ENCODE measurements at places on chromosomes 5 and 9.
A peak's percentile ranks its signal among the peaks of the same experiment; 100 is the strongest.

DNA sequence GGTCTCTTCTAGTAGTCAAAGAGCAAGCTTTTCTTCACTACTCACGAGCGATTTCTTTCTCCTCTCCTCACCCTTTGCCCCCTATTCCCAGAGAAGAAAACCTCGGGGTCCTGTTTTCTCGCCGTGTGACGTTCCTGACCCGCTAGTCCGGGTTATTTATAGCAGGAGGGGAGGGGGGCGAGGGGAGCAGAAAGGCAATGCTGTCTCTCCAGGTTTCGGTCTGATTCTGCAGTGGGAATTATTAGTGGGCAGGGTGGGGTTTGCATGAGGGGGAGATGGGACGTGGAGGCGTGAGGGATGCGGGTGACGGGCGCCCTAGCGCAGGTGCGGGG, 847 bp upstream of the GABRB2 start:
- DNase-seq: no peak

DNA sequence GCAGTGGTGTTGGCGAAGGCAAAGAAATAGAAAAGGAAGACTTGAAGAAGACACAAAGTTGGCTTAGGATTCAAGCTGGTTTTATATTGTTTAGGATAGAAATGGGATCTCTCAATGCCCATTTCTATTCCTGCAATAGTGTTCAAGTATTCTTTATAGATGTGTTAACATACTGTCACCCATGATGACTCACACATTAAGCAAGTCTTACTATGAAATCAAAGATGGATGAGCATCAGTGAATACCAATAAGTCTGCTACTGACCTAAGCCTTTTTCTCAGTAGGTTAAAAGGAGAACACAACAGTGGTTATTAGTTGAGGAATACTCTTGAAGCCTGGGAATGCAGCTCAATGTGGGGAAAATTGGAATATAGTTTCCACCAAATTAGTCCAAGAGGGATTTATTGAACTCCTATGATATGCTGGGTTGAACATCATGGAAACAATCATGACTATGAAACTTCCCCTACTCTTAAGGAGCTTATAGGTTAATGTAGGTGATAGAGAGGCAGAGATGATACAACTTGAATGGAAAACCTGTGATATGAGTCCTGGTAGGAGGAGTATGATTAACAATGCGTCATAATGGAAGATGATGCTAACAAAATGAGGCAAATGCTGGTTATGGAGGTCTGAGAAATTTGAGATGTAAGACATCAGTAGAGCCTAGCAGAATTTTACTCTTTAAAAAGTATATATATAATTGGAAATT, 417.1 kb upstream of the DAP start:
- DNase-seq: no peak

DNA sequence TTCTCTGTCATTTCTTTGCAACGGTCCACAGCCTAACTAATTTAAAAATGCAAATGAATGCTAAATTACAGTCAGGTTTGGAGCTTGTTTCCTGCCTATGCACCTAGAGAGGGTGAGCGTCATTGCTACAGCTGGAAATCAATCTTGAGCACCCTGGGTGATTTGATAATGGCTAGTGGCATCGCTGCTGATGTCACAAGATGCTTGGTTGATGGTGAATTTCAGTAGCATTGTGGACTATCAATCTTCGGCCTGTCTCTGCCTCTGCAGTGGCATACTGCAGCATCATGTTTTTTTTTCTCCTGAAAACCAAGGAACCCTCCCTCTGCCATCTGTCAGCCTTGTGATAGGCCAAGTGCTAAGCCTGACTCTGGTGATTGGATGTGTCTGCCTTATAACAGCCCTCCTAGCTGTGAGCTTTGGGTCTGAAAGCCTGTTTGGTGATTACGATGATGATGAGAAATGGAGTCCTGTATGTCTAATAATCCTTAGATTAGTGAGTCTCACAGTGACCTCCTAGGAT, 75.3 kb downstream of the NMUR2 start:
- DNase-seq: no peak

DNA sequence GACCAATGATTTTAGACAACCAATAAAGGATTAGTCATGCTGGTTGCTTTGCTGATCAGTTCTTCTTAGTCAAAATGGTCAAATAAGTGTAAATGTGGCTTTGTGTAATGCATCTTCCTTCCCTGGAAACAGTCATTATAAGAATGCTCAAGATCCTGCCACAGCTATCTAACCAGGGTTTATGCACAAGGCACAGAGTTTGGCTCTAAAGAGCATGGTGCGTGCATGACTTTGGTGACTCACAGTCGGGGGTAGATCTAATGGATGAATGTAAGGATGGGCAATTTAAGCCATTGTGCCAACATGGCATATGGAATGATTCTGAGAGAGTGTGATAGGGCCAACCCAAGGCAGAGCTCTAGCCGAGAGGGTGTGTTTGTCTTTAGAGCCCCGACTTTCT, 6.5 kb downstream of the LIX1 start:
- no peak for DNase-seq

DNA sequence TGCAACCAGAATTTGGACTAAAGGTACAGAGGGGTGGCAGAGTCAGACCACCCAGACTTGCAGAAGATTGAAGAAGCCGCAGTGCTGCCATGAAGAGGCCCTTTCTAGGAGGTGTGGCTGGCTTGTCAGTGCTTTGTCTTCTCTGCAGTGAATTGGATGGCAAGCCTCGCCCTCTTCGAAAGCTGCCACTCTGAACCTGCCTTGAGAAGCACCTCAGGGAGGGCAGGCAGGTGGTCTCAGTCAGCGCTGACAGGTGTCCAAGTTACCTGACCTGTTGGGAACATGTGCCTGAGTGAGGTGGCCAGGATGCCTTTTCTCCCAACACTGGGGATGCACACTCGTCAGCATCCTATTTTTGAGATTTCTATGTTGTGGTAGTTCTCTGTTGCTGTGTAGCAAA, 6.2 kb downstream of the TENT4A start:
- DNase-seq: no peak

GRCh38 chr5:172597755-172598155, 43.3 kb upstream of the NEURL1B start:
- no peak for DNase-seq

- peak; percentile 58 for DNase-seq
Measured at GRCh38 chr5:5141625-5142525, 1.7 kb downstream of the ADAMTS16 start.

DNA sequence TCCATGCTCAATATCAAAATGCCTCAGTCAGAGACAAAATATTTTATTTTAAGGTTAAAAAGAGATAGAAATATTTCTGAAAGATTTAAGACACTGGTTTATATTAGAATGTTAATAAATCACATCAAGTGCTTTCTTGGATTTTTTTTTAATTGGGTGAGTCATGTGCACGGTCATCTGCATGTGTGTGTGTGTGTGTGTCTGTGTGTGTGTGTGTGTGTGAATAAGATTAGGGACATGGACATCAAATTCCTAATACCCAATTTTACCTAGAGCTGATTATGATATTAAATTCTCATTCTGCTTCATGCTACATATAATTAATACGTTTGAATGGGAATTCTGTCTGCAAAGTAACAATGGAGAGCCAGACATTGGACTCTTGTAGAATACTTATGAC, 122.9 kb downstream of the BASP1 start:
- DNase-seq: no peak

DNA sequence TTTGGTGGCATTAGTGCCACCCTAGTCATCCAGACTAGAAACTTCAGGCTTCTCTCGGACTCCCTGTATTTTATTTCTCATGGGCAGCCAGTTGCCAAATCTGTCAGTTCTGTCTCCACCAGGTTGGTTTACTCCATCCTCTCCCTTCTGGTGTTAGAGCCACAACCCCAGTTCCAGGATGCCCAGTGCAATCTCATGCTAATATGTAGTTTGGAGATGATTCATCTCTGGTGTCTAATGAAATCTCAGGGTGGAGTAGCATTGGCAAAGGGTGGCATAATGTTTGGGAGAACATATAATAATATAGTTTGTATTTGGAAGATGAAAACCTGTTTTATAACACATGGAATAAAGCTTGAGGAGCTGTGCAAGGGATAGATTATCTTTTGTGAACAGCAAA, 30.2 kb downstream of the SLC46A2 start:
- no peak for DNase-seq

DNA sequence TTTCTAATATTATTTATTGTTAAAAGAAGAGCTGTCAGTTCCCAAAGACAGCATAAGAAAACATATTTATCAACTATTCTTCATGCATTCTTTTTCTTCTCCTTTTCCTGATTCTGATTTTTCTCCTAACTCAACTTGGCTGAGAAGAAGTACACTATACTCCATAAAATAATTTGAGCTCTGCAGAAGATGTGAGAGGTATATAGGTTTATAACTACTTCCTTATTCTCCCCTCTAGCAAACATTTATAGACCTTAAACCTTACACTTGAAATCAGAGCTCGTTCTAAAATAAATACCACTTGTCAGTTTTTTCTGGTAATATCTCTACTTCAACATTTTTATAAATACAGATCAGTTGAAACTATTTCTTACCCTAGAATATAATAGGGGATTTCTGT, 724.8 kb upstream of the GRAMD2B start:
- no peak for DNase-seq

GRCh38 chr5:108910627-108911026, 162.9 kb downstream of the FER start:
- no peak for DNase-seq
